NCI-H2081 (cell line): ENCODE measurements at places on chromosomes 4 and X.

GRCh38 chrX:138748480-138748879 is 37.0 kb upstream of the FGF13 start:
- DNase-seq = no peak

- no peak for DNase-seq
These were observed 145.1 kb upstream of the ARHGEF9 start for GRCh38 chrX:63930140-63930539.

DNA sequence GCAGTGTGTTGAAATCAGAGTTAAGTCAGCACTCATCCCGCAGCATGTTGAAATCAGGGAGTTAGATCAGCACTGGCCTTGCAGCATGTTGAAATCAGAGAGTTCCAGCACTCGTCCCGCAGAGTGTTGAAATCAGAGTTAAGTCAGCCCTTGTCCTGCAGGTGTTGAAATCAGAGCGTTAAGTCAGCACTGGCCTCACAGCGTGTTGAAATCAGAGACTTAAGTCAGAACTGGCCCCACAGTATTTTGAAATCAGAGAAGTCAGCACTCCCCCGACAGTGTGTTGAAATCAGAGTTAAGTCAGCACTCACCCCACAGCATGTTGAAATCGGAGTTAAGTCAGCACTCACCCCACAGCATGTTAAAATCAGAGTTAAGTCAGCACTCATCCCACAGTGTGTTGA is 10.9 kb upstream of the UVSSA start:
- no peak for DNase-seq

- DNase-seq = no peak
These were observed 389.2 kb downstream of the IQCM start for GRCh38 chr4:149426461-149426860.

DNA sequence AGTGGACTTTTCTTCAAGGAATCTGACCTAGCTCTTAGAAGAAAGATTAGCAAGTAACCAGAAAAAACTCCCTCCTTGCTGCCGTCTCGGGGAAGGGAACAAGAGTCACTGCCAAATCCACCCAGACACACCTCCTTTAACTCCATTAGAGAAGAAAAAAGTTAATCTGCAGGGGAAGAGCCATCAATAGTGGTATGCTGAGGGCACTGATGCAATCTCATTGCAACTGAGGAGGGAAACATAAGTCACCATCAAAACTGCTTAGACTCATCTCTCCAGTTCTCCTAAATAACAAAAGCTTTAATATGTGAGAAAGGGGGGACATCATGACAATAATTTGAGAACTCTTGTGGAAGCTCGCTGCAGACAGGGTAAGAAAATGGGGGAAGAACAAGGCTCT is 49.3 kb upstream of the MAGED4B start:
- no peak for DNase-seq

GRCh38 chr4:124907881-124908280 is 195.3 kb upstream of the ANKRD50 start:
- no peak for DNase-seq
